ENCODE measurements at places on chromosomes 11 and 22.

DNA sequence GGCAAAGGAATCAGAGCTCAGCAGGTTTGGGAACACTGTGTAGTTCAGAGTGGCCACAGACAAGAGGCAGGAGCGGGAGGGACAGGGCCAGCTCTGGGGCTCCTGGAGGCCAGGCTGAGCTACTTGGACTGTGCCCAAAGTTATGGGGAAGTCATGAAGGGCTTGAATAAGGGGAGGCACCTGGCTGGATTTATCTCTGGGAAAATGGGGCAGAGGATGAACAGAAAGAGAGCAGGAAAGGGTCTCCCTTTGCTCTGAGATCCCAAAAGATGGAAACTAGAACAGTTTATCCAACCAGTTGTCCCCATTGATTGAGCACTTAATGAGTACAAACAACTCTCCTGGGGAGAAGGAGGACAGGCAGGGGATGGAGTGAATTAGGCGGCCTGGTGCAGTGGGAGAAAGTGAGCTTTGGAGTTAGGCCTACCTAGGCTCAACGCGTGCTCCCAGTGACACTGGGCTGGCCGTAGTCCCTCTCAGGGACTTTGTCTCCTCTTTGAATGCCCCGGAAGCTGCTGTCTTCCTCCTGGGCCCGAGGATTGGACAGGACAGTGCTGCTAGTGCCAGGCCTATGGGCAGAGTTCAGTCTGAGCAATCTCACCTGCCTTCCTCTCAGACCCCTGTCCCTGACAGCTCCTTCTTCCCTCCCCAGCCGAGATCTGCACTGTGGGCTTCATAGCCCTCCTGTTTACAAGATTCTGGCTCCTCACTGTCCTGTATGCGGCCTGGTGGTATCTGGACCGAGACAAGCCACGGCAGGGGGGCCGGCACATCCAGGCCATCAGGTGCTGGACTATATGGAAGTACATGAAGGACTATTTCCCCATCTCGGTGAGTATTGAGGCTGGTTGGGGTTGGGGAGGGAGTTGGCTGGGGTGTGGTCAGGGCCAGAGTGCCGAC, 2.0 kb downstream of the MOGAT2 start:
- DNase-seq, result peak; percentile 41

GRCh38 chr11:67406969-67407687, 3.2 kb downstream of the TBC1D10C start:
- DNase-seq, result no peak

GRCh38 chr11:18567081-18567480, 21.5 kb downstream of the UEVLD start:
- DNase-seq, result no peak

DNA sequence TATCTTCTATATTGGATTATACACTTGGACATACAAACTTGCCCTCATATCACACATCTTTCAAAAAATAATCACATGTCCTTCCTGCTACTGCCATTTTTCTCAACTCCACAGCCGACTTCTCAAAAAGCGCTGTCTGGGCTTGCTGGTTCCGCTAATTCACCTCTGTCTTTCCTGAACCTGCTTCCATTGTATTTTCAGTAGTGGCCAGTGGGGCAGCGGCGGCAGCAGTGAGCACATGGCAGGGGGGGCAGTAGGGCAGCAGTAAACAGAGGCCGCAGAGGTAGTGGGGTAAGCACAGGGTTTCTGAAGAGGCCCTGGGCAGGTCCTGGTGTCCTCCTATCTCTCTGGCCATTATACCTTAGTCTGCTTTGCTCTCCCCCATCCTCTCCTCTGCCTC, 126.3 kb downstream of the RRAS2 start:
- DNase-seq, result no peak

DNA sequence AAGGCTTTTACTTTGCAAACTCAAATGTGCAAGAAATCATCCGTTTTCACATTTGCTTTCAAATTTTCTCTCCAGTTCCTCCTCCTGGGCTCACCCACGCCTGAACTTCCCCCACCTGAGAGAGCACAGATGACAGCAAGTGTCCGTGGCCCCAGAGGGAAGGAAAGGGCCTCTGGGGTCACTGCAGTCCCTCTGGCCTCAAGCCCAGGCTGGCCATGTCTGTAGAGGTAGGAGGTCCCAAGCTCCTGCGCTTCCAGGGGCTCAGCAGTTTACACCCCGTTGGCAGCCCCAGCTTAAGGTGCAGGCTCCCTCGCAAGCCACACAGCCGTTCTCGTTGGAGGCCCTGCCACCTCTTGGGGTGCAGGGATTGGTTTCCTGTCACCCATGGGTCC, 40.5 kb upstream of the PRDM11 start:
- DNase-seq, result no peak

GRCh38 chr11:119754199-119754598, 25.2 kb upstream of the NECTIN1 start:
- no peak for DNase-seq

- no peak for DNase-seq
Measured at GRCh38 chr22:19290400-19291217, 910 bp downstream of the CLTCL1 start.

- DNase-seq, result no peak
Measured at GRCh38 chr11:1323774-1324173, 14.3 kb upstream of the TOLLIP start.

GRCh38 chr11:10275714-10276113, 18.3 kb downstream of the SBF2 start:
- DNase-seq, result no peak

DNA sequence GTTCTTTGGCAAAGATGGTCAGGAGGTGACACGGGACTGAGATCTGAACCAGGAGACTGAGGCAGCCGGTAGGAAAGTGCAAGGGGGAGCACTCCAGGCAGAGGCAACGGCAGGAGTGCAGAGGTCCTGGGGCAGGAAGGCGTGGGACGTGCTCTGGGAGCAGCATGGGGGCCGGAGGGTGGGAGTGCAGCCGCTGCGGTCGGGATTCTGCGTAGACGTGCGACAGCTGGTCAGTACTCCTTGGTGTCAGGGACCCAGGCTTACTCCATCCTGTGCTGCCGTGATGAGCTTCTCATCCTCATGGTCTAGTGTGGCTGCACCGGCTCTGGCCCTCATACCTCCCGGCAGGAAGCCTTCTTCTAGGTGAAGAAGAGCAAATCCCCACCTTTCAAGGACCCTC, 16.9 kb upstream of the TRMU start:
- no peak for DNase-seq

GRCh38 chr22:19086896-19087295, 35.3 kb downstream of the DGCR2 start:
- DNase-seq, result no peak

- DNase-seq, result no peak
Measured at GRCh38 chr11:66864924-66865697, 8.2 kb downstream of the LRFN4 start.

GRCh38 chr22:31637891-31638618, 24.0 kb downstream of the PISD start:
- DNase-seq, result no peak

DNA sequence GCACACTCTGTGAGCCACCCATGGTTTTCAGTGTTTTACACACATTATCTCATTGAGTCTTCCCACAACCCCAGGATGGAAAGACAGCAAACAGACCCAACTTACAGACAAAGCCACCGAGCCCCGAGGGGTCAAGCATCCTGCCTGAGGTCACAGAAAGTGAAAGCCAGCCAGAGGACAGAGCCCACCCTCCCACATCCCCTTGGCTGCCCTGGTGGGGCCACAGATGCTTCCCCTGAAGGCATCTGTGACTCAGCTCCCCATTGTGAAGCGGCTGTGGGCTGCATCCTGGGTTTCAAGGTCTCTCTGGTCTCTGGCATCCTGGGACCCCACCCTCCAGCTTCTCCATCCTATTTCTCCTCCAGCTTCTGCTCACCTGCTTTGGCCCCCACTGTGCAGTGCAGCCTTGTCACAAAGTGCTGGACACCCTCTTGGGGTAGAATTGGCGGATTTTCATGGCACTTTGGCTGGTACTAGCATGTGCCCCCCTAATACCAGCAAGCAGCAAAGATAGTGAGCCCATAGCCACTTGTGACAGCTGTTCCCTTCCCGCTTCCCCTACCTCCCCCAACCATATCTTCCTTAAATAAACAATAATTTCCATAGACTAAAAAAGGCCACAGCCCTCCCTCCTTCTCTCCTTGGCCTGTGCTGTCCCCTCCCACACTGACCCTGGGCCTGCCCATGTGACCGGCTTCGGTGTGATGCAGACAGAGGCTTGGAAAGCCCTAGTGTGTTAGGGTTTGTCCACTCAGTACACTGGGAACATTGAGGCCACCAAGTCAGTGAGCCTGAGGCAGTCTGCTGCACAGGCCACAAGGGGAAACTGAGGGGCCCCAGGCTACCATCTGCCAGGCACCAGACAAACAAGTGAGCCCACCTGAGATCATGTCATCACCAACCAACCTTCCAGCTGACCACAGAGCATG, 53.9 kb upstream of the SHISAL1 start:
- peak; percentile 72 for DNase-seq

DNA sequence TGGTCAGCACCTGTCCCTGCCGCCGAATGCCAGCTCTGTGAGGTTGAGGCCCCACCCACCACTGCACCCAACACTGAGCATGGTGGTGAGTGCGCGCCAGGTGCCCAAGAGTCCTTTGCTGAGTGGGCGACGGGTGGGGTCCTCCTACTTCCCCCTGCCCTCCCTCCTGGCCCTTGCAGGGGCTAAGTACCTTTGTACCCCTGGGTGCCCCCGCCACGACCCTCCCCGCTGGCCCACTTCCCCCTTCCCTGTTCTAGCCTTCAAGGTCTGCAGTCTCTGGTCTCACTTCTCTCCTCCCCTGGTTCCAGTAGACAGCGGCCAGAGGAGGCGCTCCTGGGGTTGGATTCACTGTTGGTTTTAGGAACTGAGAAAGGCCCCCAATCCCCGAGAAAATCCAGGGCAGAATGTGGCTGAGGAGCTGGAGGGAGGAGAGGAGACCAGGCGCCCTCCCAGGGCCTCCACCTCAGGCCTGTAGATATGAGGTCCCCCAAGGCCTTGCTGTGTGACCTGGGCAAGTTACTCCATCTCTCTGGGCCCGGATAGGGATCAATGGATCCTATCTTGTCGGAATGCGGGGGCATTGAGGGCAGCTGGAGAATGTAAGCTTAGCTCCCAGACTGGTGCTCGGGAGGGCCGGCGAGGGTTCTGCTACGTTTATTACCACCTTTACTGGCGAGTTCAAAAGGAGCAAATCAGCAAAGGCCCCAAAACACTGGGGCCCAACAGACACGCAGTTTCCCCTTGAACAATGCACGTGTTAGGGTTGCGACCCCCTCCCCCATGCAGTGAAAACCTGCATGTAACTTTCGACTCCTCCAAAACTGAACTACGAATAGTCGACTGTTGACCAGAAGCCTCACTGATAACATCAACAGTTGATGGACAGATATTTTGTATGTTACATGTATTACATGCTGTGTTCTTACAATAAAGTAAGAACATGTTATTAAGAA, 31.9 kb upstream of the SMIM38 start:
- no peak for DNase-seq

GRCh38 chr11:86990515-86990914, 35.3 kb upstream of the FZD4 start:
- DNase-seq, result no peak

DNA sequence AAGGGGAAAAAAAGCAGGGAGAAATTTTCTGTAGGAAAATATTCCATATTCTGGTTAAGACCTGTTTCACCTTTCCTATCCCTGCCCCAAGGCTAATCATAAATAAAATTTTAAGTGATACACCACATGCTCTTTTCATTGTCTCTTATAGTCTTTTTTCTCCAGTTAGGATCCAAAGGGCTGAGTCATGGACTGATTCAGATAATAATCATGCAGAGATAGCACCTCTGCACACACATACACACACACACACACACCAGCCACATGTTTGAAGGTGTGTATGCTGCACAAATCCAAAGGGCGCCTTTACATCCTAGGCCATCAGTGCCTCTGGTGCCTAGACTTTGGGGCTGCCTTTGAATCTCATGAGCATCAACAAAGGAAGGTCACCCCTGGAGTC, 35.5 kb upstream of the CWF19L2 start:
- no peak for DNase-seq

- no peak for DNase-seq
Measured at GRCh38 chr11:59358595-59358994, at the start of gene OR5AN1. TSS of gene OR5AN1 (plus strand) at chr11:59358895. CDS start at chr11:59364459, 5,564 bp downstream.

DNA sequence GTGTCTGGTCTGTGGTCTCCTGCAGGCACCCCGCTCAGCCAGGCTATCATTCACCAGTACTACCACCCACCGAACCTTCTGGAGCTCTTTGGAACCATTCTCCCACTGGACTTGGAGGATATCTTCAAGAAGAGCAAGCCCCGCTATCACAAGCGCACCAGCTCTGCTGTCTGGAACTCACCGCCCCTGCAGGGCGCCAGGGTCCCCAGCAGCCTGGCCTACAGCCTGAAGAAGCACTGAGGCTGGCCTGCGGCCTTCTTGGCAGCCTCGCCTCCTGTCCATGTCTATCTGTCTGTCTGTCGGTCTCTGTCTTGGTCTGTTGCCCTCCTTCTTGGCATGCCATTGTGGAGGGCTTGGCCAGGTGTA, 27.9 kb downstream of the INCENP start:
- peak; percentile 50 for DNase-seq

DNA sequence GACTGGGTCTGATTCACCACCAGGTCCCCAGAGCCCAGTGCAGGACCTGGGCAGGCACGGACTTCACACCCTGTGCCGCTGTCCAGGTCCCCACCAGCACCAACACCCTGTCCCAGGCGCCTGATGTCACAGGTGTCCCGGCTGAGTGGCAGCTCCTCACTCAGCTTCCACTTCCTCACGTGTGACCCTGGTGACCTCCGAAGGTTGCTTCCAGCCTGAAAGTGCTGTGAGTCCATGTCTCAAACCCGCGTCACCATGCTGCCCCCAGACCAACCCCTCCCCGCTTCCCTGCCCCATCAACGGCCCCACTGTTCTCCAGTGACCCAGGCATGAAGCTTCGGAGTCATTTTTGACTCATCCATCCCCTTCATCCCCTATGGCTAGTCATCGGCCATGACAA, 25.7 kb upstream of the PICK1 start:
- DNase-seq, result no peak

DNA sequence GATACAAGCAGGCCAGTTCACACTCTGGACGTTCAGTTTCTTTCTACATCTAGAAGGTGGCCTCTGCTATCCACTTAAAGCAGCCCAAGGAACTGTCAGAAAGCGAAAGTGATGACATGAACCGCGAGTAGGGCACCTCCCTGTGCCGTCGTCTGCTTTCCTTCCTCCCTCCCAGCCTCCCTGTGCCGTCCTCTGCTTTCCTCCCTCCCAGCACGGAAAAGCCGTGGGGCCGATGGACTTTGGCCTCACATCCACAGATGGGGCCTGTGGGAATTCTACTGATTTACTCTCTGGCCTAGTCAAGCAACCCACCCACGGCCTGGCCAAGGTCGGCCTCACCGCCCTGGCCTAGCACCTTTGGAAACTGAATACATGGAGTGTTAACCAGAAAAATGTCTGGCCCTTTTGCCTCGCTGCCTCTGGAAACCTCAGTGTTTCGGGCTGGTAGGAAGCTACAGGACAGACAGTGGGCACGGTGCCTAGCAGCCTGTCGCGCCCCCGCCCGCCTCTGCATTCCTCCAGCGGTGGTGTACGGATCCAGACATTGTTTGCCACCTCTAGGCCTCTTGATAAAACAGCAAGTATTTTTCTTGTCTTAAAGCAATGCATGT, 14.2 kb downstream of the PEX26 start:
- DNase-seq, result no peak

GRCh38 chr11:59611570-59612565, 3.7 kb downstream of the OSBP start:
- DNase-seq, result no peak

GRCh38 chr22:21009638-21010425, 5.1 kb upstream of the P2RX6 start:
- no peak for DNase-seq
